HS-5 (cell line): ENCODE measurements at places on chromosomes 5 and 9.

GRCh38 chr9:136239983-136240330, 5.7 kb downstream of the QSOX2 start:
- no peak for DNase-seq

DNA sequence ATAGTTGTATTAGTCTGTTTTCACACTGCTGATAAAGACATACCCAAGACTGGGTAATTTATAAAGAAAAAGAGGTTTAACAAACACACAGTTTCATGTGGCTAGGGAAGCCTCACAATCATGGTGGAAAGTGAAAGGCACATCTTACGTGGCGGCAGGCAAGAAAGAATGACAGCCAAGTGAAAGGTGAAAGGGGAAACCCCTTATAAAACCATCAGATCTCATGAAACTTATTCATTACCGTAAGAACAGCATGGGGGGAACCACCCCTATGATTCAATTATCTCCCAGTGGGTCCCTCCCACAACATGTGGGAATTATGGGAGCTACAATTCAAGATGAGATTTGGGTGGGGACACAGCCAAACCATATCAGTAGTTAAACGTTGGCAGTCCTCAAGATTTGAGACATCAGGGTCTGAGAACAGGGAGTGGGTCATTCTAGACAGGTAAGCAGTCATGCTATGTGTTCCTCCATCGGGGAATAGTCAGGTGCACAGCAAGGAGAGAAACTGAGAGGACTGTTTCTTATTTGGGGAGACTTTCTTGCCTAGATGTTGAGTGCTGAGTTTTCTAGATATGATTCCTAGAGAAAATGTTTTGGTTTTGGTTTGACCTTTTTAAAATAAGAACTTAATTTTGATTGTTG, 45.8 kb upstream of the ENTREP1 start:
- no peak for DNase-seq

DNA sequence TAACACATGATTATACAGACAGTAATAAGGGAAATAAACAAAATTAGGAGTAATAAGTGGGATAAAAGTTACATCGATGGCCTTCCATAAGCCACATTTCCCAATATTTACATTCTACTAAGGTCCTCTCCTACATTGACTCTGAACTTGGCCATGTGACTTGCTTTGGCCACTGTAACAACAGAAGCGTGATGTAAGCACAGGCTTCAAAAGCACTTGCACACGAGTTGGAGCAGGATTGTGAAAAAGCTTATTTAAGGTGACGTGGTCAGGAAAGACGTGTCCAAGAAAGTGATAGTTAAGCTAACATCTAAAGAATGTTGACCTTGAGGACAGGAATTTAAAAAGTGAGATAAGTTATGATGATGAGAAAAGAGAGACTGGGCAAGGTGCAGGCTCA, 9.8 kb upstream of the CEMIP2 start:
- DNase-seq = no peak

GRCh38 chr9:116271991-116272390, 118.4 kb downstream of the PAPPA start:
- DNase-seq = no peak
